ENCODE measurements at places on chromosomes 6 and 20.

DNA sequence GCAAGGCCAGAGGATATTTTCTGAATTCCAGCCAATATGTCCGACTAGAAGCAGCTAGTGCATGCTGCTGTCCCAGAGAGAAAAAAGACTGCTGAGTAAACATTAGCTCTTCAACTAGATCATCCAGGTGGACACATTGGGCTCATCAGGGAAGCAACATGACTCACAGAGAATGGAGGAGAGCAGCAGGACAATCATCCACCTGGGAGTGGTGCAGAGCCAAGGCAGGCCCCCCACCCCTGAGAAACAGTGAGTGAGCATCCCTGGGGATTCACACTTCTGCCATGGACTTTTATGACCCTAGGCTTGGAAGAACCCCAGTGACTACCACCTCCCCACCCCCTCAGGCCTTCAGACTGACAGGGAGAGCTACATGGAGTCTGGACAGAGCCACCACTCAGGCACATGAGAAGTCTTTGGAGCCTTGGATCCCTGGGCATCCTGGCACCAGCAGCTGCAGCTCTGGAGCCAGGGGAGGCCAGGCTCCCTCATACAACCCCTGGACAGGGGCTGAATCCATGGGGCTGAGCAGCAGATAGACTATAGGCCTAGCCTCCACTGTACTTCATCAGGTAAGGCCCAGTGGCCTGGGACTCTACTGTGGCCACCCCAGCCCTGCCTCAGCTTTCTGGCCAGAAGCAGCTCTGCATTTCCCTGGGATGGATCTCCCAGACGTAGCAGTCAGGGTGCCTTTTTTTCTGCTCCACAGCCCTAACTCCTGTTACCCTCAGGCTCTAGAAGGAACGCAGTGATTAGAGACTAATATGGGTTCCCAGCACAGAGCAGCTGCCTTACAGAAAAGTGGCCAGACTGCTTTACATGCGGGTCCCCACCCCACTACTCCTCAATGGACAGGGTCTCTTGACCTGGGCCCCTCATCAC, 82.9 kb upstream of the RNF217 start:
- DNase-seq, result no peak

DNA sequence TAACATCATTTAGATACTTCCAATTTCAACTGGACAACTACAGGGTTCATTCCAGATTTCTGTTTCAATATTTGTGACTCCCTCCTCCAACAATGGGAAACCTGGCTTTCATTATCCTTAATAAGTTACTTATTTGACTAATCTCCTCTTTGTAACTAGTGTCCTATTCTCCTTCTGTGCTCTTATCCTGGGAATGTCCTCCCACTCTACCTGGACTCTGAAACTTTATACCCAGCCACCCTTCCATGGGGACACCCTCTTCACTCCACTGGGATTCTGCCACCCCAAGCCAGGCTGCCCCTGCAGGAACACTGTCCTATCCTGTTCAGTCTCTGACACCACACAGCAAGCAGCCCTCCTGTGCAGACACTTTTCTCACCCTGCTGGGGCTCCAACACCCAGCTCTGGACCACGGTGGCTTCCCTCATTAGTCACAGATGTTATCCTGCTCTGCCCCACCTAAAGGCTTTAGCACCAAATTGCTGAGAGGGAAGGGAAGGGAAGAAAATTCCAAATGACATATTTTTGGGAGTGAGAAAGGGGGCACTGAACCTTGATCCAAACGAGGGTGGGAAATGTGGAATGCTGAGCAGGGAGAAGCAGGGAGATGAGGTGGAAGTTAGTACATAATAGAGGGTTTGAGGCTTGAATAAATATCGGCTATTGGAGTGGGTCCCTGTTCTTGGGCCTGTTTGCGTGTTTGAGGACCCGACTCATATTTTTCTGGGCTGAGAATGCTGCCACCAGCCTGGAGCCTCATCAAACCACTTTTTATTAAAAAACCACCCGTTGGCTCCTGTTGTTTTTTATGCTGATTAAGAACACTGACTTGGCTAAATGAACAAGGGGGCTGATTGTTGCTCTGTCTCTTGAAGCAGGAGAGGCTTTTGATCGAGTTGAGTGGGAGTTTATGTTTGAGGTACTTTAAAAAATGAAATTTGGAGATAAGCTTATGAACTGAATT, 54.0 kb upstream of the AKIRIN2 start:
- no peak for DNase-seq

DNA sequence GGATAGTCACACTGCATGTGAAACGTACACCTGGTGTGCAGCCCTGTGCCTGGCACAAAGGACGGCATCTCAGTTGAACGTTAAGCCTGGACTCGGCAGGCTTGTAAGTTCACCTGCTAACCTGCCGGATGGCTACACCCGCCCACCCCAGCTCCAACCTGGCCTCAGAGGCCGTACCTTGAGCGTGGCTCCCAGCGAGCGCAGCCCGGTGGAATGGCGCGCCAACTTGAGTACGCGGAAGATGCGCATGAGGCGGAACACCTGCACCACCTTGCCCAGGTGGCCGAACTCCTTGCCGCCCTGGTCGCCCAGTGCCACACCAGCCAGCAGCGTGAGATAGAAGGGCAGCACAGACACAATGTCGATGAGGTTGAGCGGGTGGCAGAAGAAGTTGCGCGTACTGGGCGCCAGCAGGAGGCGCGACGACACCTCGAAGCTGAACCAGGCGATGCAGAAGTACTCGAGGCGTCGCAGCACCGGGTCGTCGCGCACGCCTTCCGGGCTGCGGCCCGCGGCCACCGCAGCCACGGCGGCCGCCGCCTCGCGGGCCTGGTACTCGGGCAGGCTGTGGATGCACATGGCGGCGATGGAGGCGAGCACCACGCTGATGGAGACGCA, 3.3 kb downstream of the KCNS1 start:
- no peak for DNase-seq

- no peak for DNase-seq
These were observed 24.4 kb downstream of the DYNLT1 start for GRCh38 chr6:158619922-158620801.

GRCh38 chr6:128397996-128398395, 122.4 kb downstream of the PTPRK start:
- no peak for DNase-seq

GRCh38 chr6:42970871-42971612, 7.9 kb downstream of the PEX6 start:
- no peak for DNase-seq

DNA sequence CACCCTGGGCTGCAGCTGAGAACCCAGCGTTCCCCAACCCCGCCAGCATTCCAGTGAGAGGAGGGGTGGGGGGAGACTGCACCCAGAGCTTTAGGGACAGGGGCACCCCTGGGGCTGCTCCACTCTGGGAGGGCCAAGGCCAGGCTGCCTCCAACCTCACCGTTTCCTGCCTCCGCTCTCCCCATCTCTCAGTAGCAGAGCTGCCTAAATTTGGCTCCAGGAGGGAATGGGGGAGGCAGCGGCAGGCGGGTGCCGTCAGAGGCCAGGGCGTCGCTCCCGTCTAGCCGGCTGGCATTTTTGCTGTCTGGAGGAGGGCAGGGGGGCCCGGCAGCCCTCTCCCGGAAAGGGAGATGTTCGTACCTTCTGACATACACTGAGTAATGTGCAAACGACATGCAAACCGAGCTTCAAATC, 46.6 kb downstream of the NOL4L start:
- DNase-seq, result no peak

DNA sequence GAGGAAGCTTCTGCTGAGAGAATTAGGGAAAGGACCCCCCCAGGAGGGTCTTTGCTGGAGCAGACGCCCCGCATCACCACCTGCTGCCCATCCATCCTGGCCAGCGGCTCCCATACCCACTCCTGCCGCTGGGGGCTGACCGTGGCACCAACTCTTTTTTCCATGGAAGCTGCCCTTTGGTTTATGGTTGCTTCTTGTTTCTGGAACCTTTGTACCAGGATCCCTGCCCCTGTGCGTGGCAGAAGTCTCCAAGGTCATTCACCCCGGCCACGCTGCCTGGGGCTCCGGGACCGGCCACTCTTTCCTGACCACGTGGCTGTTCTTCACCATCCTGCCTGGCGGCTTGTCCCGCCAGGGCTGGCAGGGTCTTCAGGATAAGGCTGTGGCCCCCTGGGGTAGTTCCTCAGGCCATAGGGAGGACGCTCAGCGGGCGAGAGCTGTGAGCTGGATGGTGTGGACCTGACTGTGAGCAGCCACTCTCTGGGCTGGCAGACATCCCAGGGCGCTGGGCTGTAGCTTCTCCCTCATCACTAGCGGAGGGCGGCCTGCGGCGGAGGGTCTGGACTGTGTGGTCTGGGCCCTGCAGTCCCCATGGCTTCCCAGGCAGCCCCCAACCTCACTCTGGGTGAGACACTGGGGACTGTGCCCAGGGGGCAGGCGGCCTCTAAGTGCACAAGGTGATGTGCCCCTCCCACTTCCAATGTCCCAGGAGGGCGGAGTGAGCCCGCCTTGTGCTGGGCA, 22.8 kb upstream of the RBBP8NL start:
- DNase-seq, result no peak

- no peak for DNase-seq
These were observed 4.5 kb downstream of the MRPL14 start for GRCh38 chr6:44122801-44123200.

DNA sequence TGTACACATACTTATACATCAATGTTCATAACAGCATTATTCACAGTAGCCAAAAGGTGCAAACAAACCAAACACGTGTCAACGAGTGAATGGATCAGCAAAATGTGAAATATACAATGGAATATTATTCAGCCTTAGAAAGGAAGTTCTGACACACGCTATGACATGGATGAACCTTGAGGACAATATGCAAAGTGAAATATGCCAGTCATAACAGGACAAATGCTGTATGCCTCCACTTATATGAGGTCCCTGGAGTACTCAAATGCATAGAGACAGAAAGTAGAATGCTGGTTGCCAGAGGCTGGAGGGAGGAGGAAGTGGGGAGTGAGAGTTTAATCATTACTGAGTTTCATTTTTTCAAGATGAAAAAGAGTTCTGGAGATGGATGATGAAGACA, 37.8 kb upstream of the IGF2R start:
- DNase-seq, result no peak

DNA sequence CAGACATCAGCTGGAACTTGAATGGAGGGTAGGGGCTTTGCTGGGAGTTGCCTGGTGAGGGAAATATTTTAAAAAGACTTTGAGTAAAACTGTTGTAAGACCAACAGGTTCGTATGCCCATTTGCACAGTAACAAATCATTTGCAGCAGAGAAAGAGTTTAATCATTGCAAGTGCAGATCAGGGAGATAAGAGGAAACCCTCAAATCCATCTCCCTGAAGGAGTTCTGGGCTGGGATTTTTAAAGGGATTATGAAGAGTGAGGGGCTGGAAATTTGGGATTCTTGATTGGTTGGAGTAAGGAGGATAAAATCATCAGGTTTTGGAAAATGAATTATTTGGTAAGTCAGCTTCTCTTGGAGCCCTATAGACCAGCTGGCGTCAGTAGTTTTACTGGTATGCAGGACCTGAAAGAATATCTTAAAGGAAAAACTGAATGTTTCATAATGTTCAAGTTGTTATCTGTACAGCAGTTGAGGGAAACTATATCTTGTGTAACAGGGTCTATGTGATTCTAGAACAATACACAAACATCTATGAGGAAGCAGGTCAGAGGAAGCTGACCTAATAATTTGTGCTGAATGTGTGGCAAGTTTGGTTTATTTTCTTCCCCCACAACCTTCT, 295.5 kb downstream of the PLCB1 start:
- DNase-seq, result no peak

DNA sequence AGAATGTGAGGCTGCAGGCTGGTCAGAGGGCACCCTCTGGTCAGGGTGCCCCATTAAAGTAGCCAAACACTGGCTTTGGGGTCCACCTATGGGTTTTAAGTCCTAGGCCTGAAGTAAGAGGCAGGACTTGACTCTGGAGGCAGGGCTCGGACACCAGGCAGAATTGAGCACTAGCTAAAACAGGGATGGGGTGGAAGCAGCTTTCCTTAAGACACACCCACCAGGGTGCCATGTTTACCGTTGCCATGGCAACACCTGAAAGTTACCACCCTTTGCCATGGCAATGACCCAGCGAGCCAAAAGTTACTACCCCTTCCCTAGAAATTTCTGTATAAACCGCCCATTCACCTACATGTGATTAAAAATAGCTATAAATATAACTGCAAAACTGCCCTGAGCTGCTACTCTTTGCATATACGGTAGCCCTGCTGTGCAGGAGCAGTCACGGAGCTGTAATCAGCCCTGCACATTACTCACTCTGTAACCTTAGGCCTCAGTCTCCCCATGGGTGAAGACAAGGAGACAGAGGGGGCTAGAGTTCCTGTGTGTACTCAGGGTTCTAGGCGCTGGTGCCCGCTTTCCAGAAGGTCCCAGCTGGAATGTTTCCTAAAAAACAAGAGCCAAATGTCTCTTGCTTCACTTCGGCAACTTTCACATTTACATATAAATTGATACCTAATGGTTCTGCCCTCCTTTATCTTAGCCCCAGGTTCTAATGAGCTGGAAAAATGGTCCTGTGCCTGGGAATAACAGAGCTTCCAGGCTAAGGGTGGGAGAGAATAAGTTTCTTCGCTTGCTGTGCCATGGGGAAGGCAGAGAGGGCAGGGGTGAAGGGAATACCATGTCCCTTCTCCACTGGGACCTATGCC, 27.2 kb upstream of the SRSF6 start:
- no peak for DNase-seq

DNA sequence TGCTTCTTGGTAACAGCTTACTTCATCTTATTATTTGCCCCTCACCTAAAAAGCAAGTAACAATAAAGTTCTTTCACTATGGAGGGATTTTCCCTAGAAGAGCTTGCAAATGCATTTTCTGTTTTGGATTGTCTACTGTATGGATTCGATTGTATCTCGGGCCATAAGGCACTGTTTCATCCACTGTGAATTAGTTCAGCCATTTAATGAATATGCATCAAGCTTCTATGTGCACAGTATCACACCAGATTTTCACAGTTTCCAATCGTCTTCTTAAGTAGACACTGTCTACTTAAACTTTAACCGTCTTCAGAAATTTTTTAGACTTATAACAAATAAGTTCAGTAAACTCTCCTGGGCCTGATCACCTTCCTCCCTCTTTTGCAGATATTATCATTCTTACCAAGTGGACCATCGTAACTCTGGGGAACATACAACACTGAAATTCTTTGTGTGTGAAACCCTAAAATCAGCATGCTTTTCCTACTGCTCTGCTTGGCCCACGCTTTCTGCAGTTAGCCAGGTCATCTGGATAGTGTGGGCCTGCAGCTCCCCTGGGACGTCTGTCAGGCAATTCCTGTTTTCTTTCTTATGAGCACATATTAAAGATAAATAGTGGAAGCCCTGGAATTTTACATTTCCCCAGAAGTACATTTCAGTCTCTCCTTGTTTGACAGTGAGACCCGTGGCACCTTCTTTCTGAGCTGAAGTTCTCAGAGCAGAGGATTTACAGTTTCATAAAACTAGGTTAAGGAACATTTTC, 136.5 kb upstream of the PDE10A start:
- DNase-seq, result no peak

Measured in activated CD8-positive, alpha-beta memory T cell treated with anti-CD3 and anti-CD28 coated beads for 1 hour (primary cell).